ENCODE measurements at places on chromosomes 12 and 14. TPM values are rescaled to one million over a fixed set of nuclear protein-coding genes. Genes with fewer than 3 reads are reported as not detected.

IRAK3 gene
- 58.9 TPM for total RNA-seq

P3H3 gene
- total RNA-seq, result 11.1 TPM

- no peak for DNase-seq
Measured at GRCh38 chr14:47150267-47150666, 498.7 kb upstream of the RPL10L start.

CPSF2 gene
- 45.3 TPM for total RNA-seq

DNA sequence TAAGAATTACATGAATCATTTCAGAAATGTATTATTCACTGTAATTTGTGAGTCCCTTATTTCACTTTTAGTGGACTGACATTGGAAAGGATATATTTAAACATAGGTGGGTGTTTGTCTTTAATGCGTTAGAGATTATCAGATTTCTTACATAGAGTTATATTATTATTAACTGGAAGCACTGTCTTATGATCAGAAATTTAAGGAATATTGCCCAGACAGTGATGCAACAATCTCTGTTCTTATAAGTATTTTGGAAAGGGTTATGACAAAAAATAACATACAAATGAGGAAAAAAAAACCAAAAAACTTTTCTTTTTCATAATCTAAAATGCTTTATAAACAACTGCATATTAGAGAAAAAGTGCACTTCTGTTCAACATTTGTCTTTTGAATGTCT, 836.6 kb downstream of the SLC6A15 start:
- no peak for DNase-seq
